ENCODE measurements at places on chromosomes 6 and 20.

GRCh38 chr6:37033255-37033654 is 27.8 kb downstream of the FGD2 start:
- DNase-seq: peak; percentile 52

- DNase-seq: peak; percentile 21
Observed at GRCh38 chr20:45320948-45321595, 13.0 kb upstream of the MATN4 start.

- DNase-seq: no peak
Observed at GRCh38 chr20:13274275-13274861, 53.3 kb downstream of the ISM1 start.

DNA sequence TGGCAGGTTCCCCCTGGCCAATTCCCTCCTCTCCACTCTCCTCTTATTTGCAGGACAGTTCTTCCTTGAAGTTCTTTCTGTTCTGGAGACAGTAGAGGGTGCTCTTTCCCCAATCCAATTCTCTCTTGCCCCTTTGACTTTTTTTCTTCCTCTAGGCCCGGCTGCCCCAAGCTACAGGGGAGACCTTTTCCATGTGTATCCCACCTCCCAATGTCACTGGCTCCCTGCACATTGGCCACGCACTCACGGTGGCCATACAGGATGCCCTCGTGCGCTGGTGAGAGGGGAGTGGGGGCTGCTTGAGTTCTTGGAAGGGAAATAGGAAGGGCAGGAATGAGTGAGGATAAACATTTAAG is 1.5 kb downstream of the VARS2 start:
- DNase-seq: peak; percentile 32

DNA sequence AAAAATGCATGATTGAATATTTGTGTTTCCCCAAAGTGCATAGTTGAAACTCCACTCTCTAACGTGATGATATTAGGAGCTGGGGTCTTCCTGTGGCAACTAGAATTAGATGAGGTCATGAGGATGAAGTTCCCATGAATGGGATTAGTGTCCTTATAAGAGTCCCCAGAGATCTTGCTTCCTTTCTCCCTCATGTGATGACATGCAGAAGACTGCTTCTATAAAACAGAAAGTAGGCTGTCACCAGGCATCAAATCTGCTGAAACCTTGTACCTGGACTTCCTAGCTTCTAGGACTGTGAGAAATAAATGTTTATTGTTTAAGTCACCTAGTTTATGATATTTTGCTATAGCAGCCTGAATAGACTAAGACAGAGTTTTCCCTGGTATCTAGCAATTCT is 586.5 kb upstream of the EPHA7 start:
- DNase-seq: no peak

DNA sequence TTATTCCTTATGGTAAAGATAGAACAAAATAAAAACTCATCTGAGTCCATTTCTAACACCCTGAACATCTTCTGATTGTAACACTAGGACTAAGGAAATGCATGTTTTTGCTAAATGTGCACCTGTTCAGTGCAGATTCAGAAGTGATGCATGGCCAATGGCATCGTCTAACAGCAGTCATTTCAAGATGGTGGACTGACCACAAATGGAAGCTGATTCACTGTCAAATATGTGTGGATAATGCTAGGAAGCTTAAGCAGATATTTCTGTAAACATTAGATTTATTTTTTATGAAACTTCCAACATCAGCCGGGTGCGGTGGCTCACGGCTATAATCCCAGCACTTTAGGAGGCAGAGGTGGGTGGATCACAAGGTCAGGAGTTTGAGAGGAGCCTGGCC is 394.8 kb downstream of the SAMD5 start:
- no peak for DNase-seq

GRCh38 chr6:81997090-81997926 is 244.8 kb upstream of the TENT5A start:
- DNase-seq: no peak

GRCh38 chr20:53276143-53276542 is 304.0 kb downstream of the TSHZ2 start:
- DNase-seq: no peak

DNA sequence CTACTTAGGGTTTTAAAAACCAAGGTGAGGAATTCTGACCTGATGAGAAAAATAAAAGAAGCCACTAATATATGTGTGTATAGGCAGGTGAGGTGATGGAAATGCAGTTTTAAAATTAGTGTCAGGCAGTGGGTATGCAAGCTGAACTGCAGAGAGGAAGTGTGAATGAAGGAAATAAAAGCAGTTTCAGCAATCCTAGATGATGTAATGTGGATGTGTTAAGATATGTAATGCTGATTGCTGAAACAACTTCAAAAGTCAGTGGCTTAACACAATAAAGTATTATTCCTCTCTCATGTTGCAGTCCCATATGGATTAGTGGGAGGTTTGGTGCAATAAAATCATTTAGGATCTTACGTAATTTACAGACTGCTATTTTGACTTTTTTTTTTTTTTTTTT is 119.9 kb upstream of the ASCC3 start:
- no peak for DNase-seq

- DNase-seq: no peak
Observed at GRCh38 chr6:158023597-158023939, 41.9 kb downstream of the SYNJ2 start.

GRCh38 chr6:121765060-121765459 is 329.6 kb downstream of the GJA1 start:
- DNase-seq: no peak

GRCh38 chr6:28906669-28907068 is 17.1 kb downstream of the TRIM27 start:
- DNase-seq: no peak

DNA sequence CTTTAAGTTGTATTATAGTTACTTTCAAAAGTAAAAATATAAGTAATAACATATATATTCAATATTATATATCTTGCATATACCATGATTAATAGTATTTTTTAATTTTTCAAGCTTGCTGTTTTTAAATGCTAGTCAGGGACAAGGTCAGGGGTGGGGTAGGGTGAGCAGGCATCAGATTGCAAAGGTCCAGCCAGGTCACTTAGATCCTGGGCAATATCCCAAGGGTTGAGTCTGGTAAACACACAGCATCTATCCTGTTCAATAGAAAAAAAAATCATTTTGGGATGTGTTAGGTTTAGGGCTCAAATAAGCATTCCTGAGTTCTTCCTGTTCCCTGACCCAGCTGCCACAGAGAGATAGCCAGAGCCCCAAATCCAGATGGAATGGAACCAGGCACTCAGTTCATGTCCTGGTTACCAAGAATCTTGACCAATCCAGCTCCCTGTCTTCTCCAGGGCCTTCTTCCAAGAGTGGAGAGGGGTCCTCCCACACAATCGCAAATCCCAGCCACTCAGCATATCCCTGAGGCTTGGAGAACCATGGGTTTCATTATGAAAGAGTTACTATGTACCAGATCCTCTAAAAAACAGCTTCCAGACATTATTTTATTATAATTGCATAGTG is 134.9 kb upstream of the TOP1 start:
- DNase-seq: no peak

GRCh38 chr6:147974376-147974775 is 368.3 kb upstream of the SASH1 start:
- DNase-seq: no peak

DNA sequence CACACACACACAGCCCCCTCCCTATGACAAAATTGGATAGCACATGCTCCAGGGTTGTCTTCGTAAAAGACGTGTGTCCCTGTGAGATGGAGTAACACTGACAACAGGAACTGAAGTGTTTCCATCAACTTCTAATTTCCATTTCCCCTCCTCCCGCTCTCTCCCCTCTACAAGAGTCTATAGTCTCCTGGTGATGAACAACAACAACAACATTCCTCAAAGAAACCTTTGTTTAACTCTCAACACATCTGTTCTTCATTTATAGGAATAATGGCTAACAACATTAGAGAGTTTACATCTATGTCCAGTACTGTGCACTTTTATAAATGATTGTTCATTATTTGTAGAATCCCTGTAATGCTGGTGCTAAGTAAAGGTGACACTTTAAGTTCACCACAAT is 205.8 kb upstream of the SSTR4 start:
- no peak for DNase-seq

DNA sequence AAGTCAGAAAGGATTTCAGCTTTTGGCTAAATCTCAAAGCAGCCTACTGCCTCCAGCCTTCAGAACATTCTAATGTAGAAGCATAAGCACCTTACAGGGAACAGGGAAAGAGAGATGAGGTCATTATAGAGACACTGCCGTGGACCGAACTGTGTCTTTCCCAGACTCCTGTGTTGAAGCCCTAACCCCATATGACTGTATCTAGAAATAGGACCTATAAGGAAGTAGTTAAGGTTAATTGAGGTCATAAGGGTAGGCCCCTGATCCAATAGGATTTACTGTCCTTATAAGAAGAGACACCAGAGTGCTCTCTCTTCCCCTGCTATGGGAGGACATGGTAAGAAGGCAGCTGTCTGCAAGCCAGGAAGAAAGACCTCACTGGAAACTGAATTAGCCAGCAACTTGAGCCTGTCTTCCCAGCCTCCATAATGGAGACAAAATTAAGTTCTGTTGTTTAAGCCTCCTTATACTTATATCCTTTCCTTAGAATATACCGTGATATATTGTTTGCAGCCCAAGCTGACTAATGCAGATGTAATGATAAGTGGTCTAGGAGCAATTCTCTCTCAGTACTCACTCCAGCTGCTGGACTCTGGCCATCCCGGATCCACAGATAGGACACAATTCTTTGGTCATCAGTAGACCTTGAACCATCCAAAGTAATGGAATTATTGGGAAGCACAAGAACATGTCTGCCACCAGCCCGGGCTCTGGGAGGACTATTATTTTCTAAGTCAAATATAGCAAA is 71.4 kb downstream of the ALDH5A1 start:
- DNase-seq: no peak

GRCh38 chr6:145551164-145551563 is 184.2 kb downstream of the EPM2A start:
- DNase-seq: no peak

DNA sequence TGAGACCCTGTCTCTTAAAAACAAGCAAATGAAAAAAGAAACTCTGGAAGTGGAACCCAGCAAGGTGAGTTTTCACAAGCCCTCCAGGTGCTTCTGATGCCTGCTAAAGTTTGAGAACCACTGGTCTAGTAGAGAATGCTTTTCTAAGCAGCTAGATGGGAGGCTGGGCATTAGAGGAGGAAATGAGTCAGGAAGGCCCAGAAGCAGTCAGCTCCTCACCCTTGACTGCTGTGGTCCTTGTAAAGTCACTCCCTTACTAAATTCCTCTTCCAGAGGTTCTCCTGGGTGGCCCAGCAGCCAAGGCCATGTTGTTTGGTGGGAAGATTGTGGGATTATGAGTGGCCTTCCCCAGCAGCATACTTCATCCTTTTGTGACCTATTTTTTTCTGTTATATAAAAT is 52.0 kb upstream of the FYN start:
- DNase-seq: no peak

GRCh38 chr20:53434662-53435061 is 159.0 kb downstream of the ZNF217 start:
- DNase-seq: no peak

GRCh38 chr20:38252292-38253288 is 7.9 kb downstream of the KIAA1755 start:
- no peak for DNase-seq

DNA sequence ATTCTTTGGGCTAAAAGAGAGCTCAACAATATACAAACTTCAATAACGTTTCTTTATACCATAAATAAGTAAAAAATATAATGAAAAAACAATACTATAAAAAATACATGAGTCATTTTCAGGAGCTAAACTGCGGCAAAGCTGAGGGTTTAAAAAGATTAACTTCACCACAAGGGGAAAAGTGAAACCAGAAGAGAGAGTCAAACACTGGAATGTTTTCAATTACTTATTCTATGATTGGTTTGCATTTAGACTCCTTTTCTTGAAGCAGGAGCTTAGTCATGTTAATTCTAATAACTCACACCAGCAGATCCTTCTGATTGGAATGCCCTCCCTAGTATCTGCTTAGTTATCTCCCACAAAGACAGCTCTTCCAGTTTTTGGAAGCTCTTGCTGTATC is 627.3 kb downstream of the UTRN start:
- DNase-seq: no peak

GRCh38 chr6:82246370-82246769 is 1.2 kb downstream of the IBTK start:
- no peak for DNase-seq

DNA sequence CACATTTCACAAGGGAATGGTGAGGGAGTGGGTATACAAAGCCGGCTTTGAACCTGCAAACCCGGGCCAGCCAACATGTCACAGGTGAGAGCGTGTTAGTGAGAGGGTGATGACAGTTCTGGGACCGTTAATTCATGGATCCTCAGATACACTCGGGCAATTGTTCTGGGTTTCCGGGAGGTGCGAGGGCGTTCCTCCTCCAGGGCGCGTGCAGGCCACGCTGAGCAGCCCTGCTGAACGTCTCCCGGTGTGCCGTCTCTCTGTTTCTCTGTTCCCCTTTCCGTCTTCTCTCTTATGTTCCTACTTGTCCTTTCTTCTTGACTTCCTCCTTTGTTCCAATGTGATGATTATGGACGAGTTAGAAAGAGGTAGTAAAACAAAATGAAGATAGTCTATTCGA is 130.0 kb upstream of the GMDS start:
- no peak for DNase-seq

- no peak for DNase-seq
Observed at GRCh38 chr6:108164815-108165706, 761 bp upstream of the NR2E1 start.

GRCh38 chr6:160170018-160170680 is 48.5 kb downstream of the SLC22A1 start:
- DNase-seq: no peak

- DNase-seq: no peak
Observed at GRCh38 chr6:129497481-129498441, 212.2 kb downstream of the ARHGAP18 start.

- DNase-seq: no peak
Observed at GRCh38 chr6:41153992-41154625, at the start of gene TREML1. TSS of gene TREML1 (minus strand) at chr6:41154347. CDS start at chr6:41154288, 59 bp downstream.

- DNase-seq: no peak
Observed at GRCh38 chr6:33869826-33870423, 66.1 kb upstream of the MLN start.

DNA sequence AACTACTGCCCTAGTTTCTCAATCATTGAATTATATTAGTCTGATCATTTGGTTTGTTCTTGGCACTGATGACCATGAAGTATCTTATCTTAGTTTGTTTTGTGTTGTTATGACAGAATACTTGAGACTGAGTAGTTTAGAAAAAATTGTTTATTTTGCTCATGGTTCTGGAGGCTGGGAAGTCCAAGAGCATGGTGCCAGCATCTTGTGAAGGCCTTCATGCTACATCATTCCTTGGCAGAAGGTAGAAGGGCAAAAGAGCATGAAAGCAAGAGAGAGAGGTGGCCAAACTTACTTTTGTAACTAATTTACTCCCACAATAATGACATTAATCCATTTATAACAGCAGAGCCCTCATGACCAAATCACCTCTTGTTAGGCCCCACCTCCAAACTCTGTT is 40.1 kb upstream of the ANKEF1 start:
- no peak for DNase-seq

- DNase-seq: no peak
Observed at GRCh38 chr6:15817100-15817499, 154.3 kb upstream of the DTNBP1 start.

DNA sequence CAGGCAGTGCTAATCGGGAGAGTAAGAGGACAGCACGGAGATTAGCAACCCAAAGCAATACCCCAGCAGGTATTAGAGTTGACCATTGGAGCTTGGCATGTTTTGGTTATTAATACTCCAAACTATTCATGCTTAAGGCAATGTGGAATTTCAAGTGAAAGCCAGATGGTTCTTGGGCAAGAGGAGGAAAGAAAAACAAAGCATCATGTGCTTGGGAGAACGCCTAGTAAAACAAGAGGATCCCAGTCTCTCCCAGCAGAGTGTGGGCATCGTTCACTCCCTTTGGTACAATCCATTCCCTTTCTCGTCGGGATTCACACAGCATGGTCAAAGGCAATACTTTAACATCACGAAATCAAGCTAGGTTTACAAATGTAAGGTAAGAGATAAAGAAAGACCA is 349.8 kb downstream of the PRKN start:
- DNase-seq: no peak

Measured in CD4-positive, alpha-beta T cell treated with Interleukin-2 at 100 ng/mL for 4 hours (primary cell).